ENCODE measurements at places on chromosomes 3 and 15.

- DNase-seq = no peak
Measured at GRCh38 chr3:168398371-168399025, 302.8 kb upstream of the GOLIM4 start.

GRCh38 chr3:30945291-30945690 lies 50.8 kb upstream of the GADL1 start:
- DNase-seq = no peak

- DNase-seq = no peak
Measured at GRCh38 chr3:123054109-123054778, 12.6 kb upstream of the PDIA5 start.

DNA sequence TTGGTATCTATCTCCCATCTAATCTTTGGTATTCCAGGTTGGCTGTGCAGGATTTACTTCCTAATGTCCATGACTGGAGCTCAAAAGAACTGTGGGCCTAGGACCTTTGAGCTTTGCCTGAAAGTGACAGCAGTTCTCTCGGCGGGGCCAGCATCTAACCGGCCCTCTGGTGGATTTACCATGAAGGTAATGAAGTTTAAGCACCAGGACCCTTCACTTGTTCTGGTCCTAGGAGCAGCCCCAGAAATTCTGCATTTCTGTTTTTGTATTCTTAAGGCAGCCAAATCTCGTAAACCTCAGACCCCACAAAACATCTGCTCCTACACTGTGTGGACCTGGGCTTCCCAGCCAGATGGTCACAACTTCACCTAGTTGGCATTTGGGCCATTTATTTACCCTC lies 13.0 kb downstream of the CALML4 start:
- no peak for DNase-seq

- DNase-seq = no peak
Measured at GRCh38 chr3:118791246-118791645, 243.4 kb downstream of the IGSF11 start.

DNA sequence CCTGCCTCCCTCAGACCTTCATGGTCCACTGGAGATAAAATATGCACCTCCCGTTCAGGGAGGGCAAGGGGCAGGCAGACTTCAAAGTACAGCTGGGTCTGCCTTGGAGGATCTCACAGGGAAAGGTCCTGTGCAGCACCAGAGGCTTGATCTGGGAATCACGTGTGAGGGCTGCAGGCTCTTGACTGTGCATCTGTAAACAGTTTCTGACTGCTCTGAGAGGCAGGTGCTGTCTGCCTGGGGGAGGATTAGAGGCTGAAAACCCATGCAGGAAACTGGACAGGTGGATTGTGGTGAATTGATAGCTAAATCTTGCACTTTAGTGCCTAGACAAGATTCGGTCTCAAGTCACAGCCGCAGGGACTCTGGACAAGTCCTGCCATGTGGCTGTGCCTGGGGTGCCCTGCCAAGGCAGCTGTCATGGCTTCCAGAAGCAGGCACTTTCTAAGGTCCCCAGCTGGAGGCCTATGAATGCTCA lies 239.3 kb downstream of the EPHB1 start:
- peak; percentile 39 for DNase-seq

- DNase-seq = no peak
Measured at GRCh38 chr15:68204776-68205557, at the start of gene CALML4. Gene CALML4 (minus strand): TSS chr15:68205332. CDS start chr15:68205247, 85 bp downstream.

- peak; percentile 55 for DNase-seq
Measured at GRCh38 chr3:194573680-194574437, 59.4 kb downstream of the TMEM44 start.

- DNase-seq = no peak
Measured at GRCh38 chr3:194231929-194232832, 96.2 kb downstream of the HES1 start.

DNA sequence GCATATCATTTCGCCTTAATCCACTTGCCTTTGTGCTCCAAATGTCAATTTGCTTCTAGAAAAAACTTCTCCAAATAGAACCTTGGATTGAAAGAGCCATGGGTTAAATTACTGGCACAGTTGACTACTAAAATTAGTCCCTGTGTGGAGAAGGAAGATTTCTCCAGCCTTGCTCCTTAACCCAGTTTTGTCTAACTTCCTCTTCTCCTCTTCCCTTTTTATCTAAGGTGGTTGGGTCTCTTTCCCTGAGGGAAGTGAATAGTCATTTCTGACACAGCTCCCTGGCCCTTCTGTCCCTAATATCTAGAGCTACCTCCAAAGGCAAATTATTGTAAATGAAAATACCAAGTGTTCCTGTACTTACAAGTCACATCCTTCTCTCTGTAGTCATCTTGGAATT lies 527.9 kb upstream of the TBL1XR1 start:
- no peak for DNase-seq

DNA sequence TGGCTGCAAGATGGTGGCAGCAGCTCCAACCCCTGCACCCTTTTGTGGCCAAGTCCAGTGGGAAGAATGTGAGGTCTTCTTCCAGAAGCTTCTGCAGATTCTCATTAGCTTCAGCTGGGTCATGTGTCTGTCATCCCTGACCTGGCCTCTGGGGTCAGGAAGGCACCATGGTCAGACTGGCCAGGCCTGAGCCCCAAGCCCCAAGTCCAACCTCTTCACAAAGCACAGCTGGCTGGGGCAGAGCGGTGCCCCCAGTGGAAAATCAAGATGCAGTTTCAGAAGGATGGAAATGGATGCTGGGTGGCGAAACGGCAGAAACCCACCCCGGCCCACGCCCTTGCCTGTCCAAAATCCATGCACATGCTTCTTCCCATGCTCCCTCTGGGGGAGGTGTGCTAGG lies 15.9 kb upstream of the GATA2 start:
- no peak for DNase-seq

DNA sequence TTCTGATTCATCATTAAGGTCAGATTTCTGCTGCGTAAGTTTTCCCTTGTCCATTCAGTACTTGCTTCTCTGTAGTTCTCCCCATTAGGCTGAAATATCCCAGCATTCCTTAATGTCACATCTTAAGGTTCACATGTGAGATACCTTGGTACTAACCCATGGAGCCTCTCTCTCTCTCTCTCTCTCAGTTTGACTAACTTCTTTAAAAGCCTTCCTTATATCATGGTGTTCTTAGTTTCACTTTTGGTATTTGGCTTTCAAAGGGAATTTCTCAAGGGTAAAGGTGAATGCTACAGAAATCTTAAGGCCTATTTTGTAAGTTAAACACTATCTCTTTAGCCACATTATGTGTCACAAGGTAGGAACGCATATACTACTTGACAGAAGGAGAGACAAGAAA lies 427.3 kb upstream of the ZNF717 start:
- no peak for DNase-seq

- no peak for DNase-seq
Measured at GRCh38 chr3:127512256-127512655, 78.3 kb downstream of the TPRA1 start.

Data from COR-L47 (cell line).